ENCODE measurements at places on chromosomes 3 and 15.

DNA sequence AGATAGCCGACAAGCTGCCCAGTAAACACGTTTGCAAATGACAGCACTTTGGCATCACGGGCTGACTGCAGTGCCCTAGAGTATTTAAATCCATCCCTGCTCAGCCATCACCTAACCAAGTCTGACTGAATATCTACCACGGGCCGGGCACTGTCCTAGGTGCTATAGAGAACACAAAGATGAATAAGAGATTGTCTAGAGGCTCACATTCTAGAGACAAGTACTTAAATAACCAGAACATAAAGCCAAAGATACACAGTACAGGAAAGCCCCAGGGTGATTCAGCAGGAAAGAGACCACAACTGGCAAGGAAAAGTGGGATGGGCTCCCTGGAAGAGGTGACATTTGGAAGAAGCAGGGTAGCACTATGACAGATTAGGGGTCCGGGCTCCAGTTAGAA is 103.5 kb downstream of the MYLK start:
- peaks cover 3% of the 10 kb centered on the region for H3K4me1 ChIP-seq
- H3K4me3 ChIP-seq, result no peak overlapping the region
- DNase-seq, result no peak
- H3K36me3 ChIP-seq, result no peaks in the 10 kb centered on the region
- H3K27ac ChIP-seq, result no peak overlapping the region
- no peaks in the 10 kb centered on the region for H3K27me3 ChIP-seq

- DNase-seq, result no peak
- no peak overlapping the region for H3K4me3 ChIP-seq
- no peak overlapping the region for H3K27ac ChIP-seq
- no peaks in the 10 kb centered on the region for H3K4me1 ChIP-seq
- H3K36me3 ChIP-seq, result no peaks in the 10 kb centered on the region
These were observed 465.3 kb upstream of the AGTR1 start for GRCh38 chr3:148232389-148232788.

GRCh38 chr3:194804796-194805195 is 119.1 kb downstream of the FAM43A start:
- DNase-seq, result no peak
- H3K36me3 ChIP-seq, result no peaks in the 10 kb centered on the region
- H3K27me3 ChIP-seq, result no peaks in the 10 kb centered on the region
- no peak overlapping the region for H3K27ac ChIP-seq

DNA sequence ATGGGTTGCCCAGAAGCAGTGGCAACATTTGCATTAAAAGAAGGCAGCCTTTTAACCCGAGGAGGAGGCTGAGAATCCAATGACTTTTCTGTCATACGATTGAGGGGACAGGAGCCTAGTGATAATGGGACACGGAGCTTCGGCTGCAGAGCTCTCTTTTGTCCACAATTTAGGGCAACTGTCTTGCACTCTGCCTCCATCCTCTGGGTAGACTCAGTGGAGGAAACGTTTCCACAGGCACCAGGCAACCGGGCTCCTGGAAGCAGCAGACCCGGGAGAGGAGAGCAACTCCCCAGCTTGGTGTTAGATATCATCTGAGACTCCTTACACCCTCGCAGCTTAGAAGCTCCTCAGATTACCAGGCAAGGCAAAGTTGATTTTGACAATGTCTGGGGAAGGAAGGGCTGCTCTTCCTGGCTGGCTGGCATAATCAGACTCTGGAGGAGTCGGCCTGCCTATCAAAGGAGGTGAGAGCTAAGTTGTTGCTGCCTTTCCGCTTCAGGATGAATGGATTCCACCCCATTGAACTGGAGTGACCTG is 43.5 kb upstream of the RNU6-1 start:
- no peaks in the 10 kb centered on the region for H3K27me3 ChIP-seq
- peaks cover 20% of the 10 kb centered on the region for H3K4me1 ChIP-seq
- H3K36me3 ChIP-seq, result no peaks in the 10 kb centered on the region
- DNase-seq, result no peak
- H3K27ac ChIP-seq, result no peak overlapping the region

DNA sequence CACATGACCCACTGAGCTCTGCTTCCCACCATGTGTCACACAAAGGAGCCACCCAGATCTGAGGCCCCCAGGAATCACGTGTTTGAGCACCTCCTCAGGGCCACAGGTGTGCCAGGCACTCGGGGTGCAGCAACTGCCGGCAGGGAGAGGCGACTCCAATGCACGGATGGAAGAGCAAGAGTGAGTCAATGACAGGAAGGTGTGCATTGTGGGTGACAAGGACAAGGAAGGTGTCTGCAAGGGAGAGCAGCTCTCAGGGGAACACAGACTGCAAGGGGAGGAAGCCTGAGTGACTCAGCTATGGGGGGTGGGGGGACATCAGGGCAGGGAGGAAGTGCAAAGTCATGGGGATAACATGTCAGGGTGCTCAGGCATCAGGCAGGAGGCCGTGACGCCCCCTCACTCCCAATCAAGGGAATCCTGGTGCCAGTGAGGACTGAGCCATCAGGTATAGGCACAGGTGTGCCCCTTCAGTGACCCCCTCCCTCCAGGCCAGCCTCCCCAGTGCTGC is 67.4 kb downstream of the NUP210 start:
- no peaks in the 10 kb centered on the region for H3K27me3 ChIP-seq
- no peaks in the 10 kb centered on the region for H3K36me3 ChIP-seq
- H3K4me1 ChIP-seq, result no peaks in the 10 kb centered on the region
- no peak overlapping the region for H3K4me3 ChIP-seq
